ENCODE measurements at places on chromosomes 5 and 9.

- no peak for DNase-seq
These were observed 1048.7 kb upstream of the NUDT12 start for GRCh38 chr5:104611135-104611767.

DNA sequence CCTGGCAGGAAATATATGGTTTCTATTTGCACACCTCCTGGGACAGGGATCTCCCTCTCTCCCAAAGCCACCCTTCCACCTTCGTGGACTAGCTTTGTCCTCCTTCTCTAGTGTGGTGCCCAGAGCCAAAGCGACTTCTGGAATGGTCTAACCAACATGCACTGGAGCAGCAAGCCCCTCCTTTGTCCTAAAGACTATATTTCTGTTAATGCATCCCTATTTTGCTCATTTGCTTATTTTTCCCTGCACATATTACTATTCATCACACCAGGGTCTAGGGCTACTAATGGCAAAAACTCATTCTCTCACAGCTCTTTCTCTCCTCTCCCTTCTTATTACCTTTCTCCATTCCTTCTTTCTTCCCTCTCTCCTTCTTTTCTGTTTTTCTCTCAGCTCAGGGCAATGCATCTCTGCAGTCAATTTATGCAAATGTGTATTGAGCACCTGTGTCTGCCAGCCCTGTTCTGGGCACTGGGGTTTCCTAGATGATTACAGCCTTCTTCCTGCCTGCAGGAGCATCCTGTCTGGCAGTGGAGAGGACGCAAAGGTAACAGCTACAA lies 2.8 kb upstream of the NEURL1B start:
- no peak for DNase-seq

DNA sequence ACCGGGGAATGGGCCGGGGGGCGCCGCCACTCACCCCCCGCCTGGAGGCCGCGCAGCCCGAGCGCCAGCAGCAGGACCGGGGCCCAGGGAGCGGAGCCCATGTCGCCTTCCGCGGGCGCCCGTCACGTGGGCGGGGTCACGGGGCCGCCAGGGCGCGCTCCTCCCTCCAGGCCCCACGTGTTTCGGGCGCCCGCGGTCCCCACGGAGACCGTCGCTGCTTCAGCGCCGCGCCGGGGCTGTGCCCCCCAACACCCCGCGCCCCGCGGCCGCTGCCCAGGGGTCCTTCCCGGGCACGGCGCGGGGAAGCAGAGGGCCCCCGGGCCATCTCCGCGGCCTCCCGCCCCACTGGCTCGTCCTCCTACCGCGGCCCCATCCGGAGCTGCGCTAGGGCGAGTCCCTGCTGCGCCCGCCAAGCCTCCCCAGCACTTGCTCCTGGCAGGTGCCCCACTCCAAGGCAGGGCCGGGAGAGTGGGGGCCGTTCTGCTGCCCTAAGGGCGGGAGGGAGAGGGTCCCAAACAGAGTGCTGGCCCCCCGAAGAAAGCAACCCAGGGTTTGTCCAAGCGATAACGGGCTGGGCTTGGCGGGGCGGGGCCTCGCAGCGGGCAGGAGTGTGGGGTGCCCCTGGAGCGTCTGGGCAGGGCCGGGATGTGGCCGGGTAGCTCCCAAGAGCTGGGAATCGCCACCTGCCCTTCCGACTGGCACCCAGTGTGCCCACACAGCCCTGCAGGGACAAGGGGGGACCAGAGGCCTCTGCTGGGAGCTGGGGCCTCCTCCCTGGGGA lies at the start of gene DPP7:
Gene DPP7 (minus strand): TSS at position 121 of the 781 bp plus-strand sequence. CDS start 20 bp downstream, at position 101.
- DNase-seq, result peak; percentile 87

DNA sequence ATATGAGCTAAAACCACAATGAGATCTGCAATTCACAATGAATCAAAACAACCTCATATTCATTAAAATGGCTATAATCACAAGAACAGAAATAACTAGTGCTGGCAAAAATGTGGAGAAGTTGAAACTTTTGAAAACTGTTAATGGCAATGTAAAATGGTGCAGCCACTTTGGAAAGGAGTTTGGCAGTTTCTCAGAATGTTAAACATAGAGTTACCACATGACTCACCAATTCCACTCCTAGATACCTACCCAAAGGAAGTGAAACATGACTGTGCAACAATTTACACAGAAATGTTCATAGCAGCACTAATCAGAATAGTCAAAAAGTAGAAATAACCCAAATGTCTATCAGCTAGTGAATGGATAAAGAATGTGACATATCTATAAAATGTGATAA lies 862.2 kb downstream of the DTWD2 start:
- no peak for DNase-seq

- no peak for DNase-seq
These were observed 81.3 kb downstream of the ADAMTSL1 start for GRCh38 chr9:18555105-18555883.

DNA sequence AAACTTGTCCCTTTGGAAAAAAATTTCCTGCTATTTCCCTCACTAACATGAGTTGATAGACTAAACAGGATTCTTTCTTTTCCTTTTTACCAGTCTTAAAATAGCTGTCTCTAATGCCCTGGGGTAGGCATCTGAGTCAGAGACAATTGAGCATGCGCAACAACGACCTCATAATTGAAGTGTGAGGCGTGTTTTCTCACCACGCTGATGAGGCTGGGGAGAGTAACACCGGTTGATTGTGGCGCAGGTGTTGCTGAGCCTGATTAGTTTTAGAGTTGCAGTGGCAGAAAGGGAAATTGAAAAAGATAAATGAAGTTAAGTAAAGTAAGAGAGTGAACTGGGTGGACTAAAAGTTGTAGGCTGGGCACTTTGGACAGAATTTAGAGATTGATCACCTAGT lies 213.7 kb downstream of the TLR4 start:
- no peak for DNase-seq

GRCh38 chr5:109560554-109560953 lies 129.2 kb upstream of the MAN2A1 start:
- no peak for DNase-seq

Data from CD4-positive, alpha-beta T cell treated with Interleukin-17A for 4 hours (primary cell).